ENCODE measurements at places on chromosomes 12 and 14.

DNA sequence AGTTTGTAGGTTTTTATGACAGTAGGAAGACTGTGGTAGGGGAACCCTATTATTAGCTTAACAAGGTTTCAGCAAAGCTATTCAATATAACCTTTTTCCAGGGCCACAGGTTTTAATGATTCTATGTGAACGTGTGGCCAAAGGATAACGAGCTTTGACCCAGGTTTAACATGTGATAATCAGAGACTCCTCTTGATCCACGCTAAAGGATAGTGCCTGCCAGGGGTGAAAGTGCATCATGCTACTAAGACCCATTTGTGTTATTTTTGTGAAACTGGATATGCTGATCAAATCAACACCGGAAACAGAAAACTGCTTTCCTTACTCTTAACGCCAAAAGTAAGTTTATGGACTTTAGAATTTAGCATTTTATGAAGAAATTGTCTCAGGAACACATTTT is 909 bp upstream of the TAOK3 start:
- DNase-seq = no peak

- DNase-seq = no peak
Measured at GRCh38 chr12:23585156-23585781, 364.2 kb downstream of the SOX5 start.

DNA sequence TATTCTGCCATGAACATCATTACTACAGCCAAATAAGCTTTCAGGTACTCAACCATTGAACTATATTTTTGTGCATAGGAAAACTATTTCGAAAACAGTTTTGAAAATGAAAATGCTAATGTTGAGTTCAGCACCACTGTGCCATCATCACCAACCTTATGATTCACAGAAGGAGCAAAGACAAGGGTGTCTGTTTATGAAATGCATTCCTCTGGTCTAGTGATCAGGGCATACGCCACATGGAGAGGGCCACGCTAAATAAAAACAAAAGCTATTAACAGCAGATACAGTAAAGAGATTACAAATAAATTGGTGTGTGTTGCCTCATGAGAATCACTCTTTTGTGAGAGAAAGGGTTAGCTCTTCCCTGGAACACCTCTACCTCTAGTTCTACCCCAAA is 43.2 kb upstream of the BMAL2 start:
- DNase-seq = no peak

- DNase-seq = no peak
Measured at GRCh38 chr12:51391283-51392123, at the start of gene GALNT6. GALNT6 (minus strand) TSS chr12:51391406; CDS start chr12:51379781, 11,625 bp downstream.

GRCh38 chr12:92085736-92086040 is 60.0 kb downstream of the BTG1 start:
- no peak for DNase-seq

GRCh38 chr12:2092890-2093289 is 40.1 kb downstream of the CACNA1C start:
- no peak for DNase-seq

GRCh38 chr14:99467336-99468078 is 13.2 kb downstream of the SETD3 start:
- no peak for DNase-seq

- DNase-seq = no peak
Measured at GRCh38 chr12:121139286-121139685, 6.6 kb downstream of the P2RX7 start.

- no peak for DNase-seq
Measured at GRCh38 chr14:73612339-73613045, at the start of gene ACOT6. ACOT6 (plus strand) TSS chr14:73612517; CDS start chr14:73612572, 55 bp downstream.

- DNase-seq = no peak
Measured at GRCh38 chr14:52547526-52547925, 4.8 kb downstream of the TXNDC16 start.

GRCh38 chr12:40164034-40164433 is 58.2 kb upstream of the SLC2A13 start:
- no peak for DNase-seq

DNA sequence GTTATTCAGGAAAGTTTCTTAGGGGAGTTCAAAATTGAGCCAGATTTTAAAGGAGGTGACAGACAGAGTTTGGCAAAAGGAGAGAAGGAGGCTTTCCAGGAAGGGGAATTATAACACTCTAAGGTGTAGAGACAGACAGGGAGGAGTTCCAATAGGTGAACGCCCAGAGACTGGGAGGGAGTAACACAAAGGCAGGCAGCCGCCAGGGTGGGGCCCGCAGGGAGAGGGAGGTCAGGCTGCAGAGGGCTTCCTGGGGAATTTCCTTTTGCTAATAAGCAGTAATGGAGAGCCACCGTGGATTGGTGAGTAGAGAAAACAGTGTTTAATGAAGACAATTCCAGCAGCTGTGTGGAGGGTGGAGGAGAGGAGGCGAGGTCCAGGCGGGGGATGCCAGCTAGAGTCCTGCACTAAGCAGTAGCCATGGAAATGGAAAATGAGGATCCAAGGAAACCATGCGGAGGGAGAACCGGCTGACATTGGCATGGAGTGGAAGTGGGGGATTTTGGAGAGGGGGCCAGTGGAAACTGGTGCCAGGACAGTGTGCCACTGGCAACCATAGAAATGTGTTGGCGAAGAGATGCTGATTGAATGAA is 22.2 kb downstream of the GRIN2B start:
- no peak for DNase-seq

GRCh38 chr12:33654313-33654712 is 214.7 kb upstream of the SYT10 start:
- no peak for DNase-seq

- DNase-seq = no peak
Measured at GRCh38 chr14:54354968-54355641, 41.7 kb upstream of the CDKN3 start.

DNA sequence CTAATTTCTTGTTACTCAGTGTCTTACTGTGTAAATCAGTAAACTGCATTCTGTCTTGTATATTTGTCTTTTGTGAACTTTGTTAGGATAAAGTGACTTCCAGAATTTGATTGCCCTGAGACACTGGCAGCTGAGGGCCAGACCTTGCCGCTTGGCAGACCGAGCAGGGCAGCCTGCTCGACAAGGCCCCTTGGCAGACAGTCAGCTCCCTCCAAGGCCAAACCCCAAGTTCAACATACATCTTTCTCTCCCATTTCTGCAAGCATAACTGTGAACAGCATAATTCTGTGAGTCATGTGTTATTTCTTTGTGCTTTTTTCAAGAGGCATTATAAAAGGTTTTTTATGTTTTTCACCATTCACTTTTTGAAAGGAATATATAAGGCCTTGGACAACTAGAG is 39.2 kb upstream of the BMAL2 start:
- no peak for DNase-seq

DNA sequence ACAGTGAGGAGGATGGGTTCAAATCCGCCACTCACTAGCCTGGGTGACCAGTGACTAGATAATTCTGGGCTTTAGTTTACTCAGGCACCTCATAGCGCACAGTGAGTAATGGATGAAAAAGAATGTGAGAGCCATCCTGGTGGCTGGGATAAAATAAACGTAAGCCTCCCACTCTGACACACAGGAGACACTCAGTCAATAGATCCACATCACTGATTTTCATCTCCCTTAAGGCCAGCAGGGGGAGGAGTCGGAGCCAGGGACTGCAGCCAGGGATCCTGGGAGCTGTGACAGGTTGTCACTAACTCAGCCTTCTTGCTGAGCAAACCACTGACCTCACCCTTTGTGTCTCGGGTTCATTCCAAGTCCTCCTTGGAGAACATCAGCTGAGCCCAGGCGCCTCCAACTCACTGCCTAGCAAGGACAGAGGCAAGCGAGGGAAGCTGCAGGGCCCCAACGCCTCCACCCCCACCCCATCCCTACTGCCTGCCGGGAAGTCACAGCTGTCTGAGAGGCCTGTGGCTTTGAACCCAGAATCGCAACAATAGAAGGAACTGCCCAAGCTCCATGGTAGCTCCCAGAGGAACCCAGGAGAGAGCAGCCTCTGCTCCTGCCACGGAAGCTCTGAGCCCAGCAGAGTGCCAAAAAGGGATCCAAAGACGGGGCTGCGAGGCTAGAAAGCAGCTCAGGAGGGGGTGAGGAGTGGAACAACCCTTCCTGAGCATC is 30.7 kb downstream of the PXN start:
- peak; percentile 82 for DNase-seq

DNA sequence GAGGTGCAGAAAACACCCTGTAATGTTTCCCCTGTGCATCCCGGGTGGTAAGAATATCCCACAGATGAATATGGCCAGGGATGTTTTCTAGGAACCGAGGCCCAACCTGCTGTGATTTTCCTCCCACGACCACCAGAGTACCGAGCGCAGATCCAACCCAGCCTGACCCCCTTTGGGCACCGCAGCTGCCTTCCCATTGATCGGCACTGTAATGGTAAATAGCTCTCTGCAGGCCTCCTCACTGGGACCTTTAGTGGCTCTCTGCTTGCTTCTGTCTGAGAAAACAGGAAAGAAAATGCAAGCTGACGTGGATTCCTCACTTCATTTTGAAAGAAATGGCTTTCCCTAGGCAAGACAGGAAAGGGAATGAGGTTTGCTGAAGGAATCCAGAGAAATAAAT is 2.4 kb upstream of the RAB15 start:
- DNase-seq = no peak

DNA sequence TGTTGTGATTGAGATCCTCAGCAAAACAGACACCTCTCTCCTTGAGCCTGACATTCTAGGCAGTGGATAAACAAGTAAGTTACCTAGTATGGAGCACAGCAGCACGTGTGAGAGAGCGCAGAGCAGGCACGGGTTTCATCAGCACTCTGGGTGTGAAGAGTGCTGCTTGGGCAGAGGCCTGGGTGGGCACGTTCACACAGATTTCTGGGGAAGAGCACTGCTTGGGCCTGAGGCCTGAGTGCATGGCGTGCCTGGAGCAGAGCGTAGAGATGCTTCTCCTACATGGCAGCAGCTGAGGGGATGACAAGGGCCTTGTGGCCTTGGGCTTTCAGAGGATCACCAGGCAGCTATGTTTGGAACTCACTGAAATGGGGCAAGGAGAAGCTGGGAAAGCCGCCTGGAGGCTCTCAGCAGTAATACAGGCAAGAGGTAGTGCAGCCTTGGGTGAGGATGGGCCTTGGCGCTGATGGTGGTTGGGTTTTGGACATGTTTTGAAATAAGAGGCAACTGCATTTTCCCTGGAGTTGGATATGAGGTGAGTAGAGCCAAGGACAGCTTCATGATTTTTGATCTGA is 17.6 kb downstream of the CKB start:
- DNase-seq = no peak

- DNase-seq = no peak
Measured at GRCh38 chr12:86772696-86773095, 516.5 kb upstream of the MGAT4C start.

DNA sequence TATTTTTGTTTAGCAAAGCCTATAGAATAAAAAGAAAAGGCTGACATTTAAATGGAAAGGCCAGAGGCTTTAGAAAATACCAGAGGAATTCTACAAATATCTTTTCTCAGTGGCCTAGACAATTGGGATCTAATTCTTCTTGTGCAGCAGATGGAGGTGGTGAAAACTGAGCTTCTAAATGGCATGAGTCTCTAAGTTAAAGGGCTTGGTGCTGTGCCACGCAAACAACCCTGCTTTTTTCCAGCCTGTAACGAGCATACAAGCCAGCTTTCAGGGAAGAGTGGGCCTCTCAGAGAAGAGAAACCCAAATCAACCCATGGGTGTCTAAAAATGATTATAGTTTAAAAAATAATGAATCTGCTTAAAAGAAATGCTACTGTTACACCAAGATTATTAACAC is 237.9 kb upstream of the NAV3 start:
- no peak for DNase-seq

- DNase-seq = no peak
Measured at GRCh38 chr14:68295316-68295816, 475.8 kb downstream of the RAD51B start.

DNA sequence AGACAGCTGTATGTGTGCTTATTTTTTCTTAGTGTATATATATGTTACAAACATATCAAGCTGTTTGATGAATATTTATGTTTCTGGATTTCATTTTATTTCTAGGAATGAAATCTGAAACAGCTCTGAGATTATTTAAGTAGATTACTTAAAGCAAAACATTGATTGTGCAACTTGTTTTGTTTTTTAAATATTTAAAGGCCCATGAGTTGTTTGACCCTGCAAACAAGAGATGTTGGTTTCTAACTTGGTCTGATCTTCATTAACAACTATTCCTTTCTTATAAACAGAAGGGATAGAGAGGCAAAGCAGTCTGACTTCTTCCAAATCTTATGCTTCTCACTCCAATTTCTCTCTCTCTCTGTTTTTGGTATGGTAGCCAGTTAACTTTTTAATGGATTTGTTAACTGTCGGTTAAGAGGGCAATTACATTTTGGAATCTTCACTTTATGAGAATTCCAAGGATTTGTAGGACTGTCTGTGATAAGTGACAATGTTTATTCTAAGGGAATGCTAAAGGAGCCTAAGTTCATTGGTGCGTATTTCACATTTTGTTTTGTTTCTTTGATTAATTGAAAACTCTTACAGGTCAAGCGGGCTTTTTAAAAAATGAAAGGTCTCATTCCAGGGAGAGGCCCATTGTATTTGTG is 102.6 kb upstream of the HMGA2 start:
- DNase-seq = no peak

- DNase-seq = no peak
Measured at GRCh38 chr12:101607894-101608293, 13.1 kb downstream of the MYBPC1 start.

DNA sequence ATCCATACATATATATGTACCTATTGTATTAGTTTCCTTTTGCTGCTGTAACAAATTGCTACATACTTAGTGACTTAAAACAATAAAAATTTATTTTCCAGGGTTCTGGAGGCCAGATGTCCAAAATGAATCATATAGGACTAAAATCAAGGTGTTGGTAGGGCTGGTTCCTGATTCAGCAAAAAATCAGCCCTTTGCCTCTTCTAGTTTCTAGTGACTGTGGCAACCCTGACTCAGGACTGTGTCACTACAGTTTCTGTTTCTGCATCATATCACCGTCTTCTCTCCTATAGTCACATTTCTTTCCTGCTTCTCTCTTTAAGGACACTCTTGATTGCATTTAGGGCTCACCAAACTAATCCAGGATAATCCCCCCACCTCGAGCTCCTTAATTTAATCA is 386.3 kb upstream of the TBX3 start:
- no peak for DNase-seq

DNA sequence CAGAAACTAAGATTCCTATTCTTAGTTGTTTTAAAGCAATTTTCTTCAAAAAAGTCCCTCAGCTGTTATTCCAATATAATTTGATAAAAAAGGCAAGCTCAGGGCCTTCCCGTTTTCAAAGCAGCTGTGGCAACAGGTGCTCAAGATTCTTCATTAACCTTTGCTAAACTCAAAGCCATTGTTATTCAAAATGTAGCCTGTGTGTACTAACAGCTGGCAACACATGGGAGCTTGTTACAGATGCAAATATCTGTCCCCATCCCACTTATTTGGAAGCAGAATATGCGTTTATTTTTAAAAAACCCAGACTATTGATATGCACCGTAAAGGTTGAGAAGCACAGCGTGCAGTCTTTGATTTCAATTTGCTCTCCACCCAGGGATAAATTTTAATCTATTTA is 210.4 kb upstream of the SYT10 start:
- DNase-seq = no peak

- DNase-seq = no peak
Measured at GRCh38 chr12:104365921-104366410, 62.4 kb downstream of the EID3 start.

DNA sequence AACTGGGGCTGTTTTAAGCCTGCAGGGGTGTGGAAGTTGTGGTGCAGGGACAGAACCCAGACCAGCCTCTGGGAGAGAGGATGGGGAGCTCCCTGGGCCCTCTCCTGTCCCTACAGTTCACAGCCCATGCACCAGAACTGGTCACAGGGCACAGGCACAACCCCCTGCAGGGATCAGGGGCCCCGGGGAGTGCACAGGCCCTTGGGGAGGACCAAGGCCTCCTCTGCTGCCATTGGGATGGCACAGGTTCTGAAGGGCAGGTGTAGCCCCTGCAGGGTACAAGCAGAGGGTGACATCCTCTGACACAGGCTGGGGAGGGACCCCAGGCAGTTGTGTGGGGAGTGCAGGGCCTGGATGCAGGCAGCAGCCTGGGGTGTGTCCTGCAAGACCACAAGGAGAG is 66.4 kb upstream of the SFSWAP start:
- DNase-seq = no peak

Data from NCI-H187 treated with DMSO at 0.1 percent for 48 hours (cell line).